Activated T-cell treated with anti-CD3 and anti-CD28 coated beads, Interleukin-2, amount 50 U/mL, for 4 hours (primary cell): ENCODE measurements at places on chromosomes 1 and 21. TPM values are rescaled to one million over a fixed set of nuclear protein-coding genes. Genes with fewer than 3 reads are reported as not detected.

Gene LAPTM5
- 68.3 TPM for total RNA-seq

Gene NENF
- total RNA-seq: 26.4 TPM

Gene CLEC20A
- not detected for total RNA-seq

Gene COL16A1
- total RNA-seq: 0.89 TPM

Gene OR2L2
- not detected for total RNA-seq

Gene ZBTB8OS
- total RNA-seq: 54.2 TPM

Gene ATP6V1G3
- total RNA-seq: not detected

Gene BEND5
- total RNA-seq: 1.4 TPM

Gene LENEP
- 0.50 TPM for total RNA-seq

Gene BRINP2
- not detected for total RNA-seq

Gene PGBD5
- 0.08 TPM for total RNA-seq

Gene WNT9A
- total RNA-seq: 0.05 TPM

Gene MPZ
- 0.83 TPM for total RNA-seq

Gene TDRD5
- not detected for total RNA-seq

Gene GUCA2B
- total RNA-seq: not detected

Gene FAM110D
- not detected for total RNA-seq

Gene LCE3D
- not detected for total RNA-seq

Gene EPHX1
- 1.9 TPM for total RNA-seq

Gene PDE9A
- 2.5 TPM for total RNA-seq

Gene GMEB1
- total RNA-seq: 22.9 TPM

Gene LCE1B
- not detected for total RNA-seq

Gene TARDBP
- 201 TPM for total RNA-seq

Gene FLG2
- total RNA-seq: not detected

Gene SMIM1
- 1.9 TPM for total RNA-seq

Gene CHD5
- total RNA-seq: 0.27 TPM

Gene ATP1A2
- total RNA-seq: not detected

Gene TMEM52
- total RNA-seq: 2.5 TPM

Gene DYRK1A
- total RNA-seq: 60.1 TPM

Gene CYP4Z1
- total RNA-seq: not detected

Gene CYP4X1
- total RNA-seq: not detected

Gene GJB3
- total RNA-seq: not detected

Gene NBPF6
- total RNA-seq: not detected

Gene USH2A
- not detected for total RNA-seq

Gene HSPA6
- 3.8 TPM for total RNA-seq
